ENCODE measurements at places on chromosomes 16 and 17. TPM values are rescaled to one million over a fixed set of nuclear protein-coding genes. Genes with fewer than 3 reads are reported as not detected.

The ACSM5 gene
- total RNA-seq: not detected

The RDM1 gene
- 7.0 TPM for total RNA-seq

The TBX4 gene
- not detected for total RNA-seq

The ETV4 gene
- total RNA-seq: 191 TPM

The C16orf78 gene
- total RNA-seq: not detected

The PRKCB gene
- total RNA-seq: 0.80 TPM

The CA10 gene
- 0.31 TPM for total RNA-seq

The KRT12 gene
- total RNA-seq: not detected

The MYL4 gene
- total RNA-seq: not detected

The TMEM204 gene
- total RNA-seq: not detected

The BCAR1 gene
- total RNA-seq: 68.4 TPM

The HAS3 gene
- total RNA-seq: 6.0 TPM

The TP53TG3F gene
- total RNA-seq: not detected

- DNase-seq: no peak
These were observed 23.2 kb upstream of the FAM20A start for GRCh38 chr17:68624381-68624780.

DNA sequence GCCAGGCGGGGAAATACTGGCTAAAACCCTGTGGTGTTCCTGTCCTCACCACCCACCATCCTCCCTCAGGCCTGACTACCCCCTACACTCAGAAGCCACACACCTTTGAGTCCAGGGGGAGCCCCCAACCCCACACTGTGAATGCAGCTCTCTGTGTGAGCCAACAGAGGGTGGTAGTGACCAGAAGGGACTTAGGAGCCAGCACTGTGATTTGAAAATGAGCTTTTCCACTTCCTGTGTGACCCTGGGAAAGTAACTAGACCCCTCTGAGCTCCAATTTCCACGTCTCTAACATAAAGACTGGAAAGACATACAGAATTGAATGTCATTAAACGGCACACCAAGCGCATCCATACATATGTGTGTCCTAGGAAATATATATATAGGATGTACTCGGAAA is 58.7 kb downstream of the SDK2 start:
- DNase-seq: peak; percentile 75

DNA sequence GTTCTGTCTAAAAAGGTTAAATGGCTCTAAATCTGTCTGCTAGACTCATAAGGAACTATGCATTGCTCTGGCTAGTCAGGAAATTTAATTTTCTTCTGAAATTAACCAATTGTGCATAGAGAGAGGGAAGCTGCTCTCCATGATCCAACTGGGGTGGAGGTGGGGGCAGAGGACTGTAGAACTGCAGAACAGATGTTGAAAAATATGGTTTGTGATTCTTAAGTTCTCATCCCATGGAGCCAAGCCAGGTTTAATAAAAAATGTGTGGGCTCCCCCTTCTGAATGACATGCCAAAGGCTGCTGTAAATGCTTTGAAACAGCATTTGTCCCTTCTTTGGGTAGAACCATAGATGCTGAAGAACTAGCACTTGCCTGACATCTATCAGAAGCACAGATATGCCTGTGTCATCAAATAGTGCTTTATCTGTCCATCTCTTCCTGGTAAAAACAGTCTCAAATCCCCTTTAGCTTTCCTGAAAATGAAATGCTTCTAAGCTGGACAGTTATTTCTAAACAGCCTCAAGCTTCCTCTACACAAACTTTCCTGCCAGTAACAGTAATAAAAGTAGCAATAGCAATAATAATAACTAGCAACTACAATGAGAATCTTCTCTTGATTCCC is 221.4 kb downstream of the CDH8 start:
- no peak for DNase-seq

GRCh38 chr16:79658301-79659033 is 57.9 kb upstream of the MAF start:
- DNase-seq: no peak

DNA sequence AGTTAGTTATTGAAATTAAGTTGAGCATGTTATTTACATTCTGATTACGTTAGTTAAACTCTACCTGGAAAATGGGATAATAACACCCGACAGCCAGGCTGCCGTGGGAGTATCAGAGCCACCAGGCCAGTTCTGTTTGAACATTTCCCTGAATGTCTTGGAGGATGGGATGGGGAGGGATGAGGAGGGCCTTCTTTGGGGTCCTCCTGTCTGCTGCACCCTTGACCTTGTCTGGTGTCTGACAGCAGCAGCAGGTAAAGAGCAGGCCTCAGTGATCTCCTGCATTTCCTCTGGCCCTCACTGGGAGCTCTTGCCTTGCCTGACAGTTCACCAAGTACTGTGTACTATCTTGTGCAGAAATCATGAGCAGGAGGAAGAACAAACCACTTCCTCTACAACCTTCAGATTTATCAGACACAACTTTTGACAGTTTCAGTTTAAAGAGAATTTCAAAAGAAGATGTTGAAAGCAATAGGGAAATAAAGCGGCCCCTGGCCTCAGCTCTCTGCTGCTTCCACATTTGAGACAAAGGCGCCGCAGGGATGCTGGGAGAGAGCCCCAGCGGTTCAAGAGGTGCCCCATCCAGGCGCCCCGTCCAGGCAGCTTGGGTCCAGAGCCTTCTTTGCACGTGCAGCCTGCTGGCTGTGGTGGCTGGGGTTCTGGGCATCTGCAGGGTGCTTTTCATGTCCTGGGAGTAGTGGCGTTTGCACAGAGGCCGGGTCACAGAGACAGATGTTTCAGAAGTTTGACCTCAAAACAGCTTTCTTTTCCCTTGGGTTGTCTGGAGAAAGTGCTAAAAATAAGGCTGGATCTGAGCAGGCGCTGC is 25.3 kb downstream of the CMIP start:
- DNase-seq: no peak

GRCh38 chr16:3400446-3400778 is 392 bp downstream of the ZSCAN32 start:
- no peak for DNase-seq

GRCh38 chr17:36085765-36086164 is 4.2 kb downstream of the CCL3 start:
- DNase-seq: no peak

DNA sequence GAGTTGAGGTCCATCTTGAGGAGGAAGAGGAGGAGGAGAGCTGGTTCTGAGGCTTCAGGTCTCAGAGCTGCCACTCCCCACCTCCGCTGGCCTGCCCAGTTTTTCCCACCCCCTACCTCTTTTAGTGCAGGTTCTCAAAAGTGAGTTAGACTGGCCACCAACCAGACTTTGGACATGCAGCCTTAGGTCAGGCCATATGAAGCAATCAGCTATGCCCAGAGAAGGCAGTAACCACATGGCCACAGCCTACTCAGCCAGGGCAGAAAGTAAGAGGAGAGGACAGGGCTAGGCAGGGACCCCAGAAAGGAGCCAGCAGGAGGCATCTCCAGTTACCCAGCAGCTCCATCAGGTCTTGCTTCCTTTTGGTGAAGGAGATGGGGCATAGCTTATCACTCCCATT is 9.0 kb downstream of the MYO15A start:
- DNase-seq: no peak

DNA sequence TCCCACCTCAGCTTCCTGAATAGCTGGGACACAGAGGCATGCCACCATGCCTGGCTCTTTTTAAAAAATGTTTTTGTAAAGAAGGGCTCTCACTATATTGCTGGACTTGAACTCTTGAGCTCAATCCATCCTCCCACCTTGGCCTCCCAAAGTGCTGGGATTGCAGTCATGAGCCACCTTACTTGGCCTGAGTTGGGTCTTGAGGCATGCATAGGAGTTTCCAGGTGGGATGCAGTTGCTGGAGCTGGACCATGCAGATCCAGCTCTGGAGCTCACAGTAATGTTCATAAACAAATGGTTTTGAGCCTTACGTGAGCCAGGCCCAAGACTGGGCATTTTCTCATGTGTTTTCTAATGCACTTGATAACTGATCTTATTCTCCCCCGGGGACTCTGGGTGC is 22.9 kb downstream of the RBFOX3 start:
- DNase-seq: no peak

GRCh38 chr17:2929881-2930533 is 133.4 kb downstream of the OR1D5 start:
- peak; percentile 95 for DNase-seq

GRCh38 chr16:65116818-65117430 is 4.9 kb downstream of the CDH11 start:
- no peak for DNase-seq

- no peak for DNase-seq
These were observed 68.8 kb downstream of the ITFG1 start for GRCh38 chr16:47392081-47392480.

- DNase-seq: no peak
These were observed 628 bp upstream of the BLMH start for GRCh38 chr17:30292286-30292858.

GRCh38 chr16:79128706-79129105 is 471.8 kb downstream of the MAF start:
- DNase-seq: no peak

DNA sequence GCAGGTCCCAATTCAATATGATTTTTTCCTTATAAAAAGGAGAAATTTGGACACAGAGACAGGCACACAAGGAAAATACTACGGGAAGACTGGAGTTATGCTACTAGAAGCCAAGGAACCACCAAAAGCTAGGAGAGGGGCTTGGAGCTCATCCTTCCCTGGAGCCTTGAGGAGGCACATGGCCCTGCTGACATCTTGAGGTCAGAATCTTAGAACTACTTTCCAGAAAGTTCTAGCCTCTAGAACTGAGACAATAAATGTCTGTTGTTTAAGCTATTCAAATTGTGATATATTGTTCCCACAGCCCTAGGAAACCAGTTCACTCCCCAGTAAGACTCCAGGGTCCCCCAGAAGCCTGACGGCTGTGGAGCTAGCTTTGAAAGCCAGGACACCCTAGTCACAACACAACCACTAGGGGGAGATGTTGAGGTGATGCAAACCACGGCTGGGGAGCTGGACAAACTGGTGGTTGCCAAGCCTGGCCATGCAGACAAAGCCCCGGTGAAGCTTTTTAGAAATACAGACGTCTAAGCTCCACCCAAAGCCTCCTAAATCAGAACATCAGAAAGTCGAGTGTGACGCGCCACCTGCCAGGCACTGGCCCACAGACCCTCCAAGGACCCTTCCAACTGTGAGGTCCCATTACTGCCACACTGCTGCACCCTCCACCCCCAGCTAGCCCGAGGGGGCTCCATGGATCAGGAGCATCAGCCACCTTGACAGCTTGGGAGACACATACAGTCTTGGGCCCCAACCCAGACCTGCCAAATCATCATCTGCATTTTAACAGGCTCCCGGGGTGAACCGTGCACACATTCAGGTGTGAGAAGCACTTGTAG is 106.4 kb downstream of the SLC39A11 start:
- peak; percentile 83 for DNase-seq

- DNase-seq: no peak
These were observed 5.8 kb upstream of the WFDC1 start for GRCh38 chr16:84288902-84289301.

- no peak for DNase-seq
These were observed 64.7 kb downstream of the ABCC12 start for GRCh38 chr16:48091117-48091516.

DNA sequence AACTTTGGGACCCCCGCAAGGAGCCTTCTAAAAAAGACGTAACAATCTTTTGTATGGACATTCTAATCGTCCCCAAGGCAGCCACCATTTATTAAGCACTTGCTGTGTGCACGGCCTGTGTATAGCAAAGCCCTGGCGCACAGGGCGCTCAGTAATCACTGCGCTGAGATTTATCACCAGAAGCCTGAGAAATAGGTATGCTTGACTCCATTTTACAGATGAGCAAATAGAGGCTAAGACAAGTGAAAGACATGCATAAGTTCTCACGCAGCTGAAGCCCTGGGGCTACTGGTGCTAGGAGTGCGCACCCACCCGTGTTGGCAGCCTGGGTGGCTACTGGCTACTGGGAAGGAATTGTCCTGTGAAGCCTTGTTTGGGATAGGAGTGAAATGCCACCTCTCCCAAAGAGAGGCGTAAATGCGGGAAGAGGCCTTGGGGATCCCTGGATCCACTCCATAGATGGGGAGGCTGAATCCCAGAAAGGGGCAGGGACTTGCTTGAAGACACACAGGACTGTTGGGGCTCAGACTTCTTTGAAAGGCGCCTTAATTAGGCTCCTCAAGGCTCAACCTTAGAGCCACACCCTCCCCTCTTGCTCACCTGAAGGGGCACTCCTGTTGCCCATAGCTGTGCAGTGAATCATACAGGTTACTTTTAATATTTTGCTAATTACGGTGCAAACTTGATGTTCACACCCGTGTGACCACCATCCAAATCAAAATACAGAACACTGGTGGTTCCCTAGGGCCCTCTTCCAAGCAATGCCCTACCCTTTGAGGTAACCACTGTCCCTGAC is 634 bp upstream of the NATD1 start:
- DNase-seq: peak; percentile 53

- no peak for DNase-seq
These were observed 16.4 kb downstream of the CDYL2 start for GRCh38 chr16:80788027-80788426.

GRCh38 chr17:61583242-61583641 is 7.8 kb downstream of the NACA2 start:
- DNase-seq: no peak

DNA sequence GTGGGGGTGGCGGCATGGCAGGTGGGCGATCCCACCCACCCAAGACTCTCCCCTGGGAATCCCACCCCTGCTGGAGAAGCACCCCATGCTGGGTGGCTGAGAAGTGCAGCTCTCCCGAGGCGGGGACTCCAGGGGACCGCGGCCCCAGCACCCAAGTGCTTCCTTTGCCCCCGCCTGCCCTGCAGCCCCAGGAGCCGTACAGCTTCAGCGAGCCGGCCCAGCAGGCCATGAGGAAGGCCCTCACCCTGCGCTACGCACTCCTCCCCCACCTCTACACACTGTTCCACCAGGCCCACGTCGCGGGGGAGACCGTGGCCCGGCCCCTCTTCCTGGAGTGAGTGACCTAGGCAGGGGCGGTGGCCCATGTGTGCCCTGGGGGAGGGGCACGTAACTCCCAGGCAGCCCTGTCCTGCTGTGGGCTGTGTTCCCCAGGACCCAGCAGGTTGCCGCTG is 11.7 kb downstream of the GAA start:
- DNase-seq: peak; percentile 81

DNA sequence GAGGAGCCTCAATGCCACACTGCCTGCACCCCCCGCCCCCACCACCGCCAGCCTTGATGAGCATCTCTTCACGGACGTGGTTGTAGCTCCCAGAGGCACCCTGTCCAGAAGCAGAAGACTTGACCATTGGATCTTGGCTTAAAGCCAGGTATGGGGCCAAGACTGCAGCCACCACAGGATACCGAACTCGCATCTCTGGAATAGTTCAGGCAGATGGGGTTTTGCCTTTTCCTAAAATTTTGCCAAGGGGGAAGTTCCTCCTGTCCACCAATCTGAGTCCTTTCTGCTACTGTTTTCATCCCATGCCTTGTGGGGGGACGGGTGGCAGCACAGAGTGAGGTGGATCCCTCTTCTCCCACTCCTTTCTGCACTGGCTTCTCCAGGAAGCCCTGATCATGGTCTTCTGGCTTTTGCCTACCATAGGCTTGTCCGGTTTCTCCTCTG is 939 bp downstream of the CORO6 start:
- peak; percentile 29 for DNase-seq

GRCh38 chr16:11670171-11671131 is 2.2 kb downstream of the SNN start:
- DNase-seq: peak; percentile 66

DNA sequence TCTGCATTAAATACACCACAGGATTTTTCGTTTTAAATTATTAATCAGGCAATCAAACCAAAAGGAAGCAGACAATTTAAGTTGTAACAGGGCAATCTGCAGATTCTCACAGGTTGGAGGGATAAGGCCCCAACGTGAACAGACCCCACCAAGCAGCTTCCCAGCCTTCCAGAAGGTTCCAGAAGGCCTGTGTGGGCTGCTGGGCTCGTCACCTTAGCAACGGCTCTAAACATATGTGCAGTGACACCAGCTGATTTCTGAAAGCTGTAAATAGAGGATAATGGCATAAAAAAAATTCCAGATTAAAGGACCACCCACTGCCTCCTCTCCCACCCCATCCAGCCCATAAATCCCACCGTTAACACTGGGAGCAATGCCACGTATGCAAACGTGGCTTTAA is 123.8 kb downstream of the ZNF778 start:
- DNase-seq: peak; percentile 40

All from H7 (cell line).